ENCODE measurements at places on chromosomes 16 and 17.

GRCh38 chr17:8846768-8847211 lies 20.7 kb downstream of the PIK3R6 start:
- no peak overlapping the region for H3K27ac ChIP-seq
- no peaks in the 10 kb centered on the region for H3K27me3 ChIP-seq
- H3K36me3 ChIP-seq: no peaks in the 10 kb centered on the region
- no peak overlapping the region for H3K4me3 ChIP-seq
- H3K4me1 ChIP-seq: no peaks in the 10 kb centered on the region
- peak; percentile 28 for DNase-seq

GRCh38 chr16:29985271-29985811 lies 10.1 kb downstream of the HIRIP3 start:
- no peak for DNase-seq
- no peaks in the 10 kb centered on the region for H3K4me1 ChIP-seq
- no peaks in the 10 kb centered on the region for H3K27me3 ChIP-seq
- H3K36me3 ChIP-seq: peaks cover 75% of the 10 kb centered on the region
- H3K4me3 ChIP-seq: no peak overlapping the region

- no peaks in the 10 kb centered on the region for H3K36me3 ChIP-seq
- no peak for DNase-seq
- H3K27ac ChIP-seq: no peak overlapping the region
- no peak overlapping the region for H3K4me3 ChIP-seq
- H3K27me3 ChIP-seq: no peaks in the 10 kb centered on the region
These were observed 78.6 kb downstream of the COPRS start for GRCh38 chr17:31780483-31780882.

GRCh38 chr17:29292992-29293889 lies 707 bp downstream of the NUFIP2 start:
- peaks cover 46% of the 10 kb centered on the region for H3K4me1 ChIP-seq
- peak overlapping the region; percentile 94 for H3K27ac ChIP-seq
- H3K27me3 ChIP-seq: no peaks in the 10 kb centered on the region
- H3K36me3 ChIP-seq: peaks cover 16% of the 10 kb centered on the region

- no peak for DNase-seq
- no peak overlapping the region for H3K4me3 ChIP-seq
- no peaks in the 10 kb centered on the region for H3K4me1 ChIP-seq
- H3K27me3 ChIP-seq: peaks cover 3% of the 10 kb centered on the region
- no peak overlapping the region for H3K27ac ChIP-seq
These were observed 36.3 kb upstream of the CBX4 start for GRCh38 chr17:79875511-79875910.

DNA sequence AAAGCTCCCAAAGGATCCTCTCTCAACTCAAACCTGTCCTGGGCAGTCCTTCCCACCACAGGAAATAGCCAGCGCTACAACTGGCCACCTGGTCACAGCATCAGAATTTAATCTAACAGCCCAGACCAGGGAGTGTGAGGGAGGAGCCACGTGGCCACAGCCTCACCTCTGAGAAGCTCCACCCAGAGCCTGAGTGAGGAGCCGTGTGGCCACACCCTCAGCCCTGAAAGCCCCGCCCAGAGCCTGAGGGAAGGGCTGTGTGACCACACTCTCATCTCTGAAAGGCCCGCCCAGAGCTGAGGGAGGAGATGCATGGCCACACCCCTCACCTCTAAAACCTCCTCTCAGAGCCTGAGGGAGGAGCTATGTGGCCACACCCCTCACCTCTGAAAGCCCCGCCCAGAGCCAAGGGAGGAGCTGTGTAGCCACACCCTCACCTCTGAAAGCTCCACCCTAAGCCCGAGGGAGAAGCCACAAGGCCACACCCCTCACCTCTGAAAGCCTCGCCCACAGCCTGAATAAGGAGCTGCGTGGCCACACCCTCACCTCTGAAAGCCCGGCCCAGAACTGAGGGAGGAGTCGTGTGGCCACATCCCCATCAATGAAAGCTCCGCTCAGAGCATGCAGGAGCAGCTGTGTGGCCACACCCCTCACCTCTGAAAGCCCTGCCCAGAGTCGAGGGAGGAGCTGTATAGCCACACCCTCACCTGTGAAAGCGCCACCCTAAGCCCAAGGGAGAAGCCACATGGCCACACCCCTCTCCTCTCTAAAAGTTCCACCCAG lies 28.6 kb downstream of the SLC38A8 start:
- peak; percentile 22 for DNase-seq
- no peaks in the 10 kb centered on the region for H3K4me1 ChIP-seq
- no peaks in the 10 kb centered on the region for H3K27me3 ChIP-seq
- H3K36me3 ChIP-seq: no peaks in the 10 kb centered on the region
- no peak overlapping the region for H3K27ac ChIP-seq
- H3K4me3 ChIP-seq: no peak overlapping the region

DNA sequence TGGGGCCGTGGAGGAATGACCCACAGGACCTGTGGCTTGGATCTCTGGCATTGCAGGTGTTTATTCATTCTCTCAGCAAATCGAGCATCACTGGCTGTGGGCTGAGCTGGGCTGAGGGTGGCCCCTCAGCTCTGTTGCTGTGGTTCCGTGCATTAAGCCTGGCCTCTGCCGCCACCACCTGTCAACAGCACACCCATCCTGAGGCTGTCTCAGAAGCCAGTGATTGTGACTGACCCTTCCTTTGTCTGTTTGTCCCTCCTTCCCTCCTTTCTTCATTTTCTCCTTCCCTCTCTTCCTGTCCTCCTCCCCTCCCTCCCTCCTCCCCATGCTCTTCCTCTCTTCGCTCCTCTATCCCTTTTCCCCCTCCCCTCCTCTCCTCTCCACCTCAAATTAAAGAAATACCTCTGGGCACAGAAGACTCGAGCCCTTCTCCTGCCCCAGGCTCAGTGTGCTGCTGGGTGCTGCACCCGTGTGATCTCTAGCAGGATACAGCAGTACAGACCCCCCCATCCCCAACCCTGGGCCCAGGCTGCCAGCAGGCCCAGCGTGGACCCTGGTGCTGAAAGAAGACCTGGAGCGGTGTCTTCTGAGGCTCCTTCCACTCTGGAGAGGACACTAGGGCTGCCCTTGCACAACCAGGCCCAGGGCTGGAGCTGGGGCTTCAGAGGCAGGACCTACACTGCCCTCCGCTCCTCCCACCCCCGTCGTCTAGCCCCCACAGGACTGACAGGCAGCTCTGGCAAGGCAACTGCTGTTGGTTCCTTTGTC lies 75.9 kb downstream of the PLD6 start:
- H3K4me3 ChIP-seq: no peak overlapping the region
- peaks cover 55% of the 10 kb centered on the region for H3K36me3 ChIP-seq
- H3K27me3 ChIP-seq: no peaks in the 10 kb centered on the region
- DNase-seq: no peak
- H3K27ac ChIP-seq: no peak overlapping the region
- H3K4me1 ChIP-seq: peaks cover 18% of the 10 kb centered on the region

Measured in CD4-positive, CD25-positive, alpha-beta regulatory T cell (primary cell).